Placental epithelial cell (primary cell): ENCODE measurements at places on chromosomes 1 and 21. TPM values are rescaled to one million over a fixed set of nuclear protein-coding genes. Genes with fewer than 3 reads are reported as not detected.

Gene FYB2
- total RNA-seq: not detected in 2 replicates

Gene EPS8L3
- not detected in 2 replicates for total RNA-seq

Gene NSL1
- 29.1 and 29.9 TPM in 2 replicates for total RNA-seq

Gene COL9A2
- total RNA-seq: 1.6 and 4.1 TPM in 2 replicates

Gene COL16A1
- total RNA-seq: 26.6 and 99.7 TPM in 2 replicates

Gene TCHH
- 0.11 and 0.39 TPM in 2 replicates for total RNA-seq

Gene LCE3E
- not detected in 2 replicates for total RNA-seq

Gene FNDC10
- total RNA-seq: 2.7 and 5.3 TPM in 2 replicates

Gene AMY2A
- not detected in 2 replicates for total RNA-seq

Gene TEX38
- not detected in 2 replicates for total RNA-seq

Gene AADACL3
- total RNA-seq: not detected in 2 replicates

Gene CCT3
- total RNA-seq: 247 and 271 TPM in 2 replicates

Gene FAM72A
- 11.8 and 14.9 TPM in 2 replicates for total RNA-seq

Gene PHLDA3
- 87.9 and 142 TPM in 2 replicates for total RNA-seq

Gene DCDC2B
- not detected in 2 replicates for total RNA-seq

Gene MROH7
- 1.1 and 1.2 TPM in 2 replicates for total RNA-seq

Gene TSPAN2
- total RNA-seq: under 0.01 and 0.22 TPM in 2 replicates

Gene KRTAP13-2
- not detected in 2 replicates for total RNA-seq

Gene RNU1-2
- total RNA-seq: under 0.01 TPM in 2 replicates

Gene SEC16B
- total RNA-seq: 1.5 and 2.4 TPM in 2 replicates

Gene USH2A
- under 0.01 TPM in 1 of 2 replicates, not detected in the other for total RNA-seq

Gene CFHR1
- total RNA-seq: not detected in 2 replicates

Gene PALMD
- not detected in 2 replicates for total RNA-seq

Gene CNN3
- total RNA-seq: 194 and 197 TPM in 2 replicates

Gene THEM5
- total RNA-seq: not detected in 2 replicates

Gene REG4
- not detected in 2 replicates for total RNA-seq

Gene ANGPTL3
- total RNA-seq: not detected in 2 replicates

Gene SLC19A1
- total RNA-seq: 1.2 and 3.1 TPM in 2 replicates

Gene TRABD2B
- not detected in 2 replicates for total RNA-seq

Gene GBP4
- under 0.01 TPM in 1 of 2 replicates, not detected in the other for total RNA-seq

Gene SIM2
- total RNA-seq: 2.1 and 4.3 TPM in 2 replicates

Gene OSCP1
- 12.8 and 22.8 TPM in 2 replicates for total RNA-seq

Gene SLC9C2
- 0.39 TPM in 1 of 2 replicates, not detected in the other for total RNA-seq

Gene OR6N1
- total RNA-seq: not detected in 2 replicates
